ENCODE measurements at places on chromosomes 12 and 14.

GRCh38 chr12:55757701-55758100 is 14.8 kb downstream of the GDF11 start:
- DNase-seq = no peak

GRCh38 chr12:102010265-102010994 is 51.4 kb downstream of the WASHC3 start:
- DNase-seq = no peak

DNA sequence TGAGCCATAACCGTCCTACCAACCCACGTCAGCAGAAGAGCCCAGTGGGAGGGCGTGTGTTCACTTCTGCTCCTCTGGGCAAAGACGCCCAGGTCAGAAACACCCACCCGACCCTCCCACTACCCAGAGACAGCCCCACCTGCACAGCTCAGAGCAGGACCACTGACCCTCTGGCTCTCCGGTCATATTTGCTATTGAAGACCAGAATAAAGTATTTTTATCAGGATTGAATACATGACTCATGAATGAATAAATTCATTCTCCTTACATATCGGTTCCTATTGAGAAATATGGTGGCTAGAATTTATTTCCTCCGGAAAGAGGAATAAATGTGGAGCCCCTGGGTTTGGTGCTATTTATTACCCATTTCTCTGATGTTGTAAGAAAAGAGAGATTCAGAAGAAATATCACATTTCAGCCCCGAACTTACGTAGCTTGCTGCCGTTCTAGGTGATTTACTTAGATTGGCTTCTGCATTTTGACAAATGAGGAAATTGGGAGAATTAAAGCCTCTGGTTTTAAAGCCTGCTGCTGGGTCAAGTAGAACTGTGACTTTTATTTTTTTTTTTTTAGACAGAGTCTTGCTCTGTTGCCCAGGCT is 36.4 kb upstream of the P2RX7 start:
- DNase-seq = no peak

- no peak for DNase-seq
Observed at GRCh38 chr12:70451528-70451927, 85.4 kb downstream of the KCNMB4 start.

DNA sequence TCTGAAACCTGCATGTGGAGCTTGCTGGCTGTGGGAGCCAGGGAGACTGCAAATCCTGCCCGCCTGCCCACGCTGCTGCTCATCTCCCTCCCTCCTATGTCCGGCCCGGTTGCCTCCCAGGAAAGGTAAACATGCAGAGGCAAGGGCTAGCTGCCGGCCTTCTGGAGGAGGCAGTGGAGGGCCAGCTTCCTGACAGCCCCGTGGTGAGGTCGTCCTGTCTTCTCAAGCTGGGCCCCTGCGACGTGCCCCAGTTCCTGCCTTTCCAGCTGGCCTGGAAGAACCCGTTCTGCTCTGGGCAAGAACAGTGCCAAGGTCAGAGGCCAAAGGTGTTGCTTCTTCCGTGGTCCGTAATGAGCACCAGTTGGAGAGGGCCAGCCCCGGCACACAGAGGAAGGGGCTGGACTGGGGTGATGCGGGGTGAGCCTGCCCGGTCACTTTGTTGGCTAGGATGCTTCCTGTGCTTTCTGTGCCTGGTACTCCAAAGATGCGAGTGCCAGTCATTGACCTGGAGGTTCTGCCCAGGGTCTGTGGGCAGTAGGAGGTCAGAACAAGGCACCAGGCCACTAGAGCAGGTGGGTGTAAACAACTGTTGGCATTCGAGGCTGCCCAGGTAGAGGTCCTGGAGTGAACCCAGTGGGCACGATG is 25.3 kb downstream of the TPCN1 start:
- DNase-seq = no peak

- no peak for DNase-seq
Observed at GRCh38 chr14:21244544-21244943, 24.7 kb downstream of the HNRNPC start.

- DNase-seq = no peak
Observed at GRCh38 chr14:91381801-91382670, 35.6 kb downstream of the CCDC88C start.

DNA sequence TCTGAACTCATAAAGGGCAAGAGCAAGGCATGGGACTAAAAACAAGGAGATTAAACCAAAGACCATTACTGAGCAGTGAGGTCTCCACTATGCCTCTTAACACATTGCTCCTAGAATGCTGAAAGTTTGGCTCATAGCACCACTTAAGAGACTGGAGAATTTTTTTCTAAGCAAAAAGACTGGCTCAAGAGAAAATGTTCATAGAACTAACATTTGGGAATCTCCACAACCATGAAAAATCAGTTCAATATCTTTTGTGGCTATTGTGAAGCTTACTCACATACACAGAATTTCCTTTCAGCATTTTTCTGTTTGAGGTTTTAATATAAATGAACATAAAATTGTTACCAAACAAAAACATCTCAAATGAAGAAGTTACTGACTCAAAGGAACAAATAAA is 255.8 kb downstream of the CCDC91 start:
- DNase-seq = no peak

DNA sequence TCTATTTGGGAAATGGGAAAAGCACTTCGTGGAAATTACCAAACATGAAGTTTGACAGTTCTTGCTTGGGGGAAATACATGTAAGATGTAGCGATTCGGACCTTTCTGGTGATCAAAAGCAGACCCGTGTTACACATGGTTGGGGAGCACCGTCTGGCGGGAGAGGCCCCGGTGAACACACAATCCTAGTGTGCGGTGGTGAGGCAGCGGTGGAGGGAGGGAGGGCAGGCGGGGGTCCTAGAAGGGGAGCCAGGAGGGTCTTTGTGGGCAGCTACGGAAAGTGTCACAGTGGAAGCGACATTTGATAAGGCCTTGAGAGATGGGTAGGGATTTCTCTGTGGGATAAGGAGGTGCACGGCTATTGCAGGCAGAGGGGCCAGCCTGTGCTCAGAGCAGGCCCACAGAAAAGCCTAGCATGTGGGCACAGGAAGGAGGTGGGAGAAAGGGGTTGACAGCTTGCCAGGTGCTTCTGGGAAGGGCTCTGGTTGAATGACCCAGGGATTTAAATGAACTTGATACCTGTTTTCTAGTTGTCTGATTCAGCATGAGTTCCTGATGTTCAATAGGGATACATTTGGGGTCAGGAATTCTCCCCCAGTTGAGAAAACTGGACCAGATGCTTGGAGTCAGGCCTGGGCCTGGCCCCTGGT is 7.2 kb downstream of the MVK start:
- DNase-seq = no peak

GRCh38 chr14:54399560-54399959 is 2.8 kb downstream of the CDKN3 start:
- no peak for DNase-seq

DNA sequence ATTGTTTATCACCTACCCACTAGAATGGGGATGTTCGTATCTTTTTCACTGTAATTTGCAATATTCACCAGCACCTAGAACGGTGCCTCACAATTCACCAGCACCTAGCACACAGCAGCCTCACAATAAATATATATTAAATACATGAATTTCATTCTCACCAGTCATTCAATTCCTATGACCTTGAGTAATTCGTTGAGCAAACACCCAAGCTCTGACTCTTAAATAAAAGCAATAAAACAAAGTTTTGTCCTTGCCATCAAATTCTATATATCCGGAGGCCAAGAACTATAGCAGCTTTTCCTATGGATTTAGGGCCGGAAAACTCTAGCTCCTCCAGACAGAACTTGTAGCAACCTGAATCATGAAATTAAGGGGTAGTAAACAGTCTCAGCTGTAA is 981 bp downstream of the VTI1B start:
- no peak for DNase-seq

DNA sequence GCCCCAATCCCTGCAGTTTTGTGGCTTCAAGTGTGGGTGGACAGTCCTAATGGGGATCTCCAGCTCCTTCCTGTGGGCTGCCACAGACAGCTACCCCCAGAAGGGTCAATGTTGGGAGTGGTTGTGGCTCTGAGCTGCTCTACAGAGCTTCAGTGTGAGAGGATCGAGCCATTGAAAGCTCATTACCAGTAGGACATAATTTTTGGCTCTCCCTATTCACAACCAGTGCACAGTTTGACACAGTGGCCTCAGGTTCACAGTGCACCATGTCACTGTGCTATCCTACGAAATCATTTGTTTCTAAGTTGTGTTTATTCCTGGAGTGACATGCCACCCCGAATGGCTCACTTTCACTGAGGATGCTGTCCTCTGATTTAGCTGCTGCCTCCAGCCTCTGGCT is 22.8 kb downstream of the TMBIM6 start:
- DNase-seq = no peak

GRCh38 chr12:71295953-71296352 is 138.2 kb upstream of the TSPAN8 start:
- no peak for DNase-seq

- DNase-seq = no peak
Observed at GRCh38 chr12:113456761-113457160, 14.9 kb downstream of the LHX5 start.

GRCh38 chr12:3137268-3137781 is 60.1 kb downstream of the TSPAN9 start:
- DNase-seq = no peak

GRCh38 chr12:83629931-83630330 is 943.2 kb downstream of the TMTC2 start:
- DNase-seq = no peak

DNA sequence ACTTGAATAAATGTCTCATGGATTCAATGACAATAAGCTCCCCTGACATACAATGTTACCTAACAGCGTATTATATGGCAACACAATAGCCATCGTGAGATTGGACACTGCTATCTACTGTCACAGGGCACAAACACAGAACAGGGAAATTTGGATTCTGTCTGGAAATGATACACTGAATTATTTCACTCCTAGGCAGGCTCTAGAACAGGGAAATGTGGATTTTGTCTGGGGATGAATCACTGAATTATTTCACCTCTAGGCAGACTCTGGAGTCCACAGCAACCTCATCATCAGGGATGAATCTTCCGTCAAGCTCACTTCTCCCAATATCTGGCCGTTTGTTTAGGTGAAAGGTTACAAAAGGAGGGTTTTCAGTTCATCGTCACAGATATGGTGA is 288.8 kb downstream of the TMEM132D start:
- DNase-seq = no peak

DNA sequence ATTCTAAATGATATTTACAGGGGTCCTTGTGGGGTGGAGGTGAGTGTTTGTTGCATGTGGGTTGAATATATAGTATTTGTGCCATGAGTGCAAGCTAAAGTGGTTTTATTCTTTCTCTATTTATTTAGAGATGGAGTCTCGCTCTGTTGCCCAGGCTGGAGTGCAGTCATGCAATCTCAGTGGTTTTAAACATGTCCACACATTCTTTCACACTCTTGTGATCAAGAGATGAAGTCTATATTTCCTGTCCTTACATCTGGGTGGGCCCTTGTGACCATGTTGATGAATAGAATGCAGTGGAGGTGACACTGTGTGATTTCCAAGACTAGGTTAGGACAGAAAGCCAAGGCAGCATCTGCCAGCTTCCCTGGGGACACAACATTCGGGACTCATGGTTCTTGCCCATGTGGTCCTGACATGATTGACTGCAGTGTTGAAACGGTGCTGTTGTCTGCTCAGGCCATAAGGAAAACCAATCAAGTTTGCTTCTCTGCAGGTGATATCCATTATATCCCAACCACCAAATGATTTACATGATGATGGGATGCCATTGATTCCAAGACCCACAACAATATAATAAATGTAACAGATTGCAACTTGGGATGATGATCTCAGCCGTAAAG is 172.6 kb downstream of the SUDS3 start:
- DNase-seq = no peak

- DNase-seq = no peak
Observed at GRCh38 chr12:128978067-128978466, 124.8 kb downstream of the GLT1D1 start.

- DNase-seq = no peak
Observed at GRCh38 chr12:93008044-93008778, 79.1 kb upstream of the EEA1 start.

- no peak for DNase-seq
Observed at GRCh38 chr12:124768452-124769162, 95.1 kb downstream of the SCARB1 start.

- DNase-seq = no peak
Observed at GRCh38 chr12:78149459-78149858, 318.8 kb downstream of the NAV3 start.

GRCh38 chr14:20492486-20492885 is 12.9 kb upstream of the RNASE10 start:
- no peak for DNase-seq

DNA sequence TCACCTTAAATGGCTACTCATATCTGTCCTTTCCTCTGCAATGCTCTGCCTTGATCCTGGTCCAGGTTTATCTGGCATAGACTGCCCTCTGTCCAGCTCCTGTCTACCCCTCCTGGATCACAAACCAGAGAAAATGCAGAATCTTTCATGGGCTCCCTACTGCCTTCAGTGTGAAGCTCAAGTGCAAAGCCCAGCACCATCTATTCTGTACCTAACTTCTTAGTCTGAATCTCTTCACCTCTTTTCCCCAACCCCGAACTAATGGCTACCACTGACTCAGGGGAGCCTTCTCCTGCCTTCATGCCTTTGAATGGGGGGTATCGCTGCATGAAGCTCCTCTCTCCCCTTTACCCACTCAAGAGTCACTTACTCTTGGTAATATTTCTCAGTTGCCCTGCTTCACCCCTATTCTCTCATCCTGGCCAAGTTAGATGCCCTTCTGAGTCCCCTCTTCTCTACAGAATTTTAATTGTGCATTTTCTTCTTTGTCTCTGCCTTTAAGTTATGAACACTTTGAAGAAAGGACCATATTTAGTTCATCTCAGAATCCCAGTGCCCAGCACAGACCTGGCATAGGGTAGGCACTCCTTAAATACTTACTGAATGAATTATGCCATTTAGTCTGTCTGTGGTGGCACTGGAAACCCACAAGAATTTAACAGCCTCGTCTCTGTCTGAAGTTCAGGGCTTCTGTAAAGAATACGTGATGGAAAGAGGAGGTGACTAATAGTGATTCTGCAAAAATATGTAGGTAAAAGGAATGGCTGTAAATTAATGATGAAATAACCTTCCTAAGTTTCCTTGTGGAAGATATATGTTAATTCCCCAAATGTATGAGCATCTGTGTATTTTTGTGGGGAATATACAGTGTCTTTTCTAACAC is 191.3 kb upstream of the AMIGO2 start:
- DNase-seq = no peak

- no peak for DNase-seq
Observed at GRCh38 chr12:120978296-120979219, at the start of gene HNF1A. HNF1A (plus strand) TSS chr12:120978543; CDS start chr12:120978769, 226 bp downstream.

DNA sequence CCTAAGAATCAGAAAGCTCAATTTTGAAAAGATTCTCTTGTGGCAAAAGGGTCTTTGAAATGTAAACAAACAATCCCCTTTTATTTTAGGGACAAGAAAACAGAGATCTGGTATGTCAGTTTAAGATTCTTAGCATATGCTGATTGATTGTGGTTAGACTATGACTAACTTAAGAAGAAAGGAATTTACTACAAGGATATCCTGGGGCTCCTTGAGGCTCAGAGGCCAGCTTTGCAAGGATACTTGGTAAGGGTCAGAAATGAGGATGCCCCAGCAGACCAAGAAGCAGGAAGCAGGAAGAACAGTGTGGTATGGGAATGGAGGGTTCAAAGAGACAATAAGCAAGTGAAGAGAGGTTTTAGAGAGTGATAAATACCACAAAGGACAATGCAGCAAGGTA is 474.6 kb downstream of the ETNK1 start:
- no peak for DNase-seq
